B cell (primary cell): ENCODE measurements at places on chromosomes 1 and 21. TPM values are rescaled to one million over a fixed set of nuclear protein-coding genes. Genes with fewer than 3 reads are reported as not detected.

The CHD5 gene
- 0.18 and 0.22 TPM in 2 replicates for polyA plus RNA-seq

The CHRNB2 gene
- polyA plus RNA-seq, result 0.03 and 0.12 TPM in 2 replicates

The S100A7 gene
- polyA plus RNA-seq, result not detected in 2 replicates

The OTUD7B gene
- 0.25 and 0.40 TPM in 2 replicates for polyA plus RNA-seq

The SERPINC1 gene
- 0.12 TPM in 1 of 2 replicates, not detected in the other for polyA plus RNA-seq

The VWA5B1 gene
- not detected in 2 replicates for polyA plus RNA-seq

The CBS gene
- 0.15 and 0.43 TPM in 2 replicates for polyA plus RNA-seq

The WDR64 gene
- polyA plus RNA-seq, result 0.13 and 0.37 TPM in 2 replicates

The ABCA4 gene
- not detected in 2 replicates for polyA plus RNA-seq

The ZMYM4 gene
- 7.2 and 12.5 TPM in 2 replicates for polyA plus RNA-seq

The SPEN gene
- 29.1 and 48.4 TPM in 2 replicates for polyA plus RNA-seq

DNA sequence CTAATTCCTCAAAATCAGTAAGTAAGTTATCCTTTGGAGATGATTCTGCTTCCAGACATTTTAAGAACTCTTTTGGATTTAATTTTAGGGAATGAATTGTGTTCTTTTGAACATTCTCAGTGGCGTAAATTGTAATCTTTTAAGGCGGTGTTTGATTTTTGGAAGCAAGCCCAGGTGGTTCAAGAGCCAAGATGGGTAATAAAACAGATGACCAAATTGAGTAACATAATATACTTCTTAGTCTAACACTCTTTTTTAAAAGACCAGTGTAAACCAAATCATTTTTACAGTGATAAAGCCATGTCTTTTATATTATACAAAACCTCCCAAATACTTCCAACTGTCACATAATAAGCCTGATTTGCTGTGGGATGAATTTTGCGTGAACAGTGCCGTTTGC, 133.8 kb downstream of the LRRC40 start:
- H3K27ac ChIP-seq, result no peak overlapping the region
- no peaks in the 10 kb centered on the region for H3K36me3 ChIP-seq
- no peaks in the 10 kb centered on the region for H3K4me1 ChIP-seq
- no peak overlapping the region for H3K4me3 ChIP-seq
- DNase-seq, result no peak

DNA sequence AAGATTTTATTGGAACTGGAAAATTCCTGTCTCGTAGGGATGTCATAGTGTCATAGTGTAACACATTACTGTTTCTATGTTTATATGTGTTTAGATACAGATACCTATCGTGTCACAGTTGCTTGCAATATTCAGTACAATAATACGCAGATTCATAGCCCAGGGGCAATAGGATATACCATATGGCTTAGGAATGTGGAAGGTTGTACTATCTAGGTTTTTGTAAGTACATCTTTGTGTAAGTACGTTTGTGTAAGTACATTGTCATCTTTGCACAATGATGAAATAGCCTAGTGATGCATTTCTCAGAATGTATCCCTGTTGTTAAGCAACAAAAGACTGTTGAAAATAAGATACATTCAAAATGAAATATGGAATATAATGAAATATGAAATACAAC, 68.9 kb downstream of the CAMTA1 start:
- no peaks in the 10 kb centered on the region for H3K27me3 ChIP-seq
- no peak overlapping the region for H3K27ac ChIP-seq
- H3K36me3 ChIP-seq, result peaks cover 4% of the 10 kb centered on the region
- DNase-seq, result no peak
- H3K4me1 ChIP-seq, result no peaks in the 10 kb centered on the region

DNA sequence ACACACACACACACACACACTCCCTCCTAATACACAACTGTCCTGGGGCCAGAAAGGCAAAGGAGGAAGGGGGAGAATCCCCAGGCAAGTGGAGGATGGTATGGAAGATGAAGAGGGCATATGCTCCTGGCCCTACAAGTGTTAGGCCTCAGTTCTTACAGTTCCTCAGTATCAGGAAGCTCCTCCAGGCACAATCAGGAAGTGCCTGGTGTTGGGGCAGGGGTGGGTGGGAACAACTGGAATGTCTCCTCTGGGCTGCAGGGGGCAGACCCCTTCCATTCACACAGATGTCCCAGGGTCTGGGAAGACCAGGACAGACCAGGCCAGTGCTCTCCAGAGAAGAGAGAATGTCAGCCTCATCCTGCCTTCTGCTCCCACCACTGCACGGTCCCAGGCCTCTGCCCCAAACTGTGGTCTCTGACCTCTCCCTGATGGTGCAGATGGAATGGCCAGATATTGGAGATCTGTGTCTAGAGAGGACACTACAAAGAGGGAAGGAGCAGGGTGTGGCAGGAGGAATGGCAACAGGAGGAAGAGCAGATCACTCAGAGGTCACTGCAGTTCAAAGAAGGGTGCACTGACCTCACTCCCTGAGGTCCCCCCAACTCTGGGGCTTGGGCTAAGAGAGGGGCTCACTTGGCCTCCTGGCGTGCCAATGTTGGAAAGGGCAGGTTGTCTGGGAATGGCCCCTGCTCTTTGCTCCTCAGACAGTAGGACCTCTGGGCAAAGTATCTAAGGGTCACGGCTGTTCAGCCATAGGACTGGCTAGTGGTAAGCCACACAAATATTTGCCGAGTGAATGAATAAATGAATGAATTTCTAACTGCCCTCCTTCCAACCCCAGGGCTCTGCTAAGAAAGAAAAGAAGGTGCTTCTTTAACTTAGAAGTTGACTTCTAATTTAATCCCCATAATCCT, 2.5 kb upstream of the DENND2D start:
- peak; percentile 31 for DNase-seq
- H3K36me3 ChIP-seq, result peaks cover 26% of the 10 kb centered on the region
- peak overlapping the region; percentile 88 for H3K27ac ChIP-seq
- no peaks in the 10 kb centered on the region for H3K27me3 ChIP-seq
- H3K4me1 ChIP-seq, result peaks cover 64% of the 10 kb centered on the region
- H3K4me3 ChIP-seq, result peak overlapping the region; percentile 71

DNA sequence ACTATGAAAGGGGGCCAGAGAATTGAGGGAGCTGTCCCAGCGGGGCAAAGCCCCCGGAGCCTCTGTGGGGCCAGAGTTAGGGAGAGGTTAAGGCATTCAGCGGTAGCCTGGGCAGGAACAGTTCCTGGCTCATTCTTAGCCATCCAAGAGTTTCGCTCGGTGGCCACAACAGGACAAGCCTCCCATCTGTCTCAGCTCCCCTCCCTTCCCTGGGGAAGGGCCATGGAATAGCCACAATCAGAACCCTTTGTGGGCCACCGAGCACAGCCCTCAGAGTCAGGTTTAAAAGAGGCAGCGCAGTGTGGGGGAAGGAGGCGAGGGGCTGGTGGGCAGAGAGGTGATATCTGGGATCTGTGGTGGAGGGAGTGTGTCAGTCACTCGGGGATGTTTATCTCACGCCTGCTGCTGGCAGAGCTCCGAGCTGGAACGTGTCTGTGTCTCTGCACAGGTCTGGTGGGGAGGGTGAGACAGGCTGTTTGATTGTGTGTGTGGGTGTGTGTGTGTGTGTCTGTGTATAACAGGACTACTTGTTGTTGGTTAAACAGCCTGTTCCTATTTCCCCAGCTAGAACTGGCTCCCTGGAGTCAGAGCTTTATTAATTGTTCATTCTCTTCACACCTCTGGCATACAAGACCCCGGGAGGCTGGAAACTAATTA, 49.6 kb upstream of the GOLT1A start:
- H3K4me3 ChIP-seq, result no peak overlapping the region
- no peaks in the 10 kb centered on the region for H3K36me3 ChIP-seq
- no peak for DNase-seq
- no peaks in the 10 kb centered on the region for H3K27me3 ChIP-seq
- H3K27ac ChIP-seq, result no peak overlapping the region

DNA sequence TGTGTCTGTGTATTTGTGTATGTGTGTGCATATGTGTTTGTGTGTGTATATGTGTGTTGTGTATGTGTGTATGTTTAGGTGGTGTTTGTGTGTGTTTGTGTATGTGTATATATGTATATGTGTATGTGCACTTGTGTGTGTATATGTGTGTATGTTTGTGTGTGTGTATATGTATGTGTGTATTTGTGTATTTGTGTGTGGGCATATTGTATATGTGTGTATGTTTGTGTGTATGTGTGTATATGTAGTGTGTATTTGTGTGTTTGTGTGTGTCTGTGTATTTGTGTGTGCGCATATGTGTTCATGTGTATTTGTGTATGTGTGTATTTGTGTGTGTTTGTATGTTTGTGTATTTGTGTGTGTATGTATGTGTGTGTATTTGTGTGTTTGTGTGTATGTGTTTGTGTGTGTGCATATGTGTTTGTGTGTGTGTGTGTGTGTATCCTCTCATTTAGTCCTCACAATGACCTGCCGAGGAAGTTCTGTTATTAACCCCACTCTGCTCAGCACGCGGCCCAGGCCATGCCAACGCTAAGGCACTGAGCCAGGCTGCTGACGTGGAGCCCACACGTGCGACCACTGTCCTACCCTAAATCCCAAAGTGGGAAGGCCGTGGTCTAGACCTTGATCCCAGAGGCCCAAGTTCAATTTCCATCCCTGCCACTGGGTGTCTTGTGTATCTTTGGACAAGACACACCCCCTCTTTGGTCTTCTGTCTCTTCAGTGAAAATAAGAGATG, 43.2 kb upstream of the TMEM51 start:
- H3K27me3 ChIP-seq, result no peaks in the 10 kb centered on the region
- H3K4me1 ChIP-seq, result no peaks in the 10 kb centered on the region
- no peak for DNase-seq
- no peak overlapping the region for H3K4me3 ChIP-seq

DNA sequence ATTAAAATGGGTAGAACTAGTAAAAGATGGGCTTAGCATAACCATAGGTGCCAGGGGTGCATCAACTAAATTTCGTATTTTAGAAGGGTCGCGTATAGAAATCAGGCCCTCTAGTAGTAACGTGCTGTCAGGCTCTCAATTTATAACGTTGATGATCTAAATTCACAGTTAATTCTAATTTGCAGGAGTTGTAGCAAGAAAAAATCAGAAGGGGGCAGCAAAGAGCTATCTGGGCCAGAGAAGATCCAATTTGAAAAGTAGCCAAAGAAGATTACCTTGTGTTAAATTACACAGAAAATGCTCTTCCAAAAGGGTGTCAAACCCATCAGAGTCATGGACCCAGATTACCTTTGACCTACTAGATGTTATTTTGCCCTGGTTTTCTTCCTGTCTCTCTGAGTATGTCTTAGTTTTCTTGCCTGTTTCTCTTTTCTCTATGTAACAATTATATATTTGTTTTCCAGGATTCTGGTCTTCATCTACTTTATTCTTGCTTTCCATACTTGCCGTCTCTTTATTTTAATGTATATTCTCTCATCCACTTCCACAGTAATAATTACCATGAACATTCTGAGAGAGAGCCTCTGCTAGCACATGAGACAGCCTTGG, 1030.9 kb downstream of the AMY1C start:
- H3K4me1 ChIP-seq, result no peaks in the 10 kb centered on the region
- no peaks in the 10 kb centered on the region for H3K36me3 ChIP-seq
- DNase-seq, result peak; percentile 50
- H3K27me3 ChIP-seq, result no peaks in the 10 kb centered on the region

- DNase-seq, result no peak
- H3K36me3 ChIP-seq, result no peaks in the 10 kb centered on the region
- H3K27me3 ChIP-seq, result no peaks in the 10 kb centered on the region
- no peaks in the 10 kb centered on the region for H3K4me1 ChIP-seq
- no peak overlapping the region for H3K27ac ChIP-seq
These were observed 273.1 kb downstream of the DPYD start for GRCh38 chr1:97647776-97648175.

DNA sequence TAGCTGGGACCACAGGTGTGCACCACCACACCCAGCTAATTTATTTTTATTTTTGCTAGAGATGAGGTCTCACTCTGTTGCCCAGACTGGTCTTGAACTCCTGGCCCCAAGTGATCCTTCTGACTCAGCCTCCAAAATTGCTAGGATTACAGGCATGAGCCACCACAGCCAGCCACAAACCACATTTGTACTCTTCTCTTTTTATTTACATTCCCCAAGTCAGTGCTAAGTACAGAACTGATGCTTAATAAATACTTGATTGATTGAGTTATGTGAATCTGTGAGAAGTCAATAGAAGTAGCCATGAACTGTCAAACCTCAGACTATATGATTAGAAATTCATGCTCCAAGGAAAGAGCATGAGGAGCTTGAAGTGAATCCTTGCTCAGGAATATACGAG, 48.5 kb upstream of the S1PR1 start:
- peaks cover 10% of the 10 kb centered on the region for H3K4me1 ChIP-seq
- H3K27ac ChIP-seq, result no peak overlapping the region
- DNase-seq, result no peak
- no peaks in the 10 kb centered on the region for H3K27me3 ChIP-seq

DNA sequence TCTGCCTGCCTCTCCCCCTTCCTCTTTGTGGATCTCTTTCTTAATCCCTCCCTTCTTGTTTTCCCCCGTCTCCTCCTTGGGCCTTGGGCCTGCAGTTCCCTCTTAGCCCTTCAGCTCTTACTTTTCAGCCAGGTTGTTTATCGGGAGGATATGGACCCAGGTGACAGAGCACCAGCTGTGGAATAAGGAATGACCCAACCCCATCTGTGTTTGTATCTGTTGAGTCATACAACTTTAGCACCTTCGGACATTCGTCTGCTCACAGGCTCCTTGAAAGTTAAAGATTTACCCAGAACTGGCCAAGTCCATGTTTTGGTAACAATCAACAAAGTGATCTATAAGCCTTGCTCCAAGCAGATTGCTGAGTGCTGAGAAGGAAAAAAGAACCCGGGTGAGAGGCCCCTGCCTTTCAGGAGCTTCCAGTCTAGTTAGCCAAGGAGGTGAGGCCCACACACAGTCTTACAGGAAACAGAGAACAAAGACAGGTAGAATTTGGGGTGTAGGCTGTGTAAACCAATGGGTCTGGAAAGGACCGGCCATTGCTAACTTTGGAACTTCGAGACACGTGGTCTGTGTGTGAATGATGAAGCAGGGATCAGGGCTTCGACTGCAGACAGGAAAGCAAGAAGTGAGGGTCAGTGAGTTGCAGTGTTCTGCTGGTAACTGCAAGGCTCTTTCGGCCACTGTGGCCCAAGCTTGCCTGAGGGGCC, 66.7 kb upstream of the F3 start:
- H3K4me1 ChIP-seq, result no peaks in the 10 kb centered on the region
- no peak overlapping the region for H3K27ac ChIP-seq
- no peak overlapping the region for H3K4me3 ChIP-seq
- no peaks in the 10 kb centered on the region for H3K27me3 ChIP-seq

GRCh38 chr1:158611916-158612315, 6.8 kb downstream of the OR10Z1 start:
- H3K4me1 ChIP-seq, result no peaks in the 10 kb centered on the region
- no peak overlapping the region for H3K27ac ChIP-seq
- no peak for DNase-seq
- H3K4me3 ChIP-seq, result no peak overlapping the region

DNA sequence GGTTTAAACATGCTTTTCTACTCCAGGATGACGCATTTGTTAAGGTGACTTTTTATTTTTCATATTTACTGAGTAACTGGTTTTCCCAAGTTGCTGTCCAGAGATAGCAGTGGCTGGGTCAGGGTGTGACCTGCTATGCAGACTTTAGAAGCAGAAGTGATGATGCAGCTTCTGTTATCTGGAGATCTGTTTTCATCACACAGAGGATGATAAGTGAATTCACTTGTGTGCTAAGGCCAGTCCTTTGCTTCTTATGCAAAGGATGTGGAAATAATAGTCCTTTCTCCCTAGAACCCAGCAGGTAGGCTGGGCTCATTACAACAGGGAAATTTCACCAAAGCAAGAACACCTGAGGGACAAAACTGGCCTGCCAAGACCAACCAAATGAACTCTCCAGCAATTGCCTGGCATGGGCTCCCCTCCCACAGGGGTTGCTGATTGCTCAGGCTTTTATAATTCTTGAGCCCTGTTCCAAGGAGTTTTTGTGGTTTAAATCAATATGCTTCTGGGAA, 97.8 kb upstream of the LPGAT1 start:
- no peak for DNase-seq
- no peak overlapping the region for H3K27ac ChIP-seq
- no peaks in the 10 kb centered on the region for H3K4me1 ChIP-seq
- H3K36me3 ChIP-seq, result no peaks in the 10 kb centered on the region
- H3K27me3 ChIP-seq, result no peaks in the 10 kb centered on the region
